Urinary bladder (tissue), 4 donors: ENCODE measurements at places on chromosomes 16 and 17. TPM values are rescaled to one million over a fixed set of nuclear protein-coding genes. Genes with fewer than 3 reads are reported as not detected.

The CAVIN1 gene
- 296 TPM for total RNA-seq

The PIPOX gene
- total RNA-seq, result 4.0 TPM

The TBC1D24 gene
- 11.2 TPM for total RNA-seq

The SMTNL2 gene
- 8.0 TPM for total RNA-seq

The CES1 gene
- total RNA-seq, result 25.0 TPM

The ABCA10 gene
- total RNA-seq, result 40.4 TPM

The PTGES3L gene
- 6.8 TPM for total RNA-seq

The PPM1E gene
- total RNA-seq, result 1.3 TPM

The SCO1 gene
- total RNA-seq, result 20.5 TPM

The PRR11 gene
- 7.9 TPM for total RNA-seq

The NEUROD2 gene
- not detected for total RNA-seq

The CDRT4 gene
- 14.4 TPM for total RNA-seq

The PRPSAP1 gene
- 38.9 TPM for total RNA-seq

The MYH11 gene
- total RNA-seq, result 1,069 TPM

The TBC1D3K gene
- total RNA-seq, result not detected

The TOX3 gene
- total RNA-seq, result 1.1 TPM

The CDH11 gene
- total RNA-seq, result 428 TPM

The CLEC19A gene
- not detected for total RNA-seq

The CHST5 gene
- not detected for total RNA-seq

The SEBOX gene
- not detected for total RNA-seq

The CLDN7 gene
- total RNA-seq, result 24.2 TPM
